ENCODE measurements at places on chromosomes 1 and 21.

GRCh38 chr1:98422816-98423215 lies 238.7 kb upstream of the SNX7 start:
- DNase-seq = no peak

GRCh38 chr1:2019571-2020309 lies 595 bp downstream of the GABRD start:
- no peak for DNase-seq

DNA sequence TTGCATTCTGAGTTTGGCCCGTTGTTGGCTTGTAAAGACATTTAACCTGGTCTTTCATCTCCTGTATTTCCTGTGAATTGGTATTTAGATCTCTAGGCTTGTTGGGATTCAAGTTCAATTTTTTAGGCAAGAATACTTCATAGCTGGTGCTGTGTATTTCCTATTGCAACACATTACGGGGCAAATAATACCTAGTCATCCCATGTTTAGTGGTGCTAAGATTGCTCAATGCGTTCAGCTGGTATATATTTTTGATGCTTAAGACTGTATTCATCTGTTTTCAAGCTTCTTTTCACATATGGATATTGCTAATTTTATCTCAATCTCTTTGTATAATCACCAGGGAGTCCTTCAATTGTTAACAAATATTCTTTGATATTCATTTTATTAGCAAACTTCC lies 87.5 kb upstream of the ZBTB18 start:
- no peak for DNase-seq

DNA sequence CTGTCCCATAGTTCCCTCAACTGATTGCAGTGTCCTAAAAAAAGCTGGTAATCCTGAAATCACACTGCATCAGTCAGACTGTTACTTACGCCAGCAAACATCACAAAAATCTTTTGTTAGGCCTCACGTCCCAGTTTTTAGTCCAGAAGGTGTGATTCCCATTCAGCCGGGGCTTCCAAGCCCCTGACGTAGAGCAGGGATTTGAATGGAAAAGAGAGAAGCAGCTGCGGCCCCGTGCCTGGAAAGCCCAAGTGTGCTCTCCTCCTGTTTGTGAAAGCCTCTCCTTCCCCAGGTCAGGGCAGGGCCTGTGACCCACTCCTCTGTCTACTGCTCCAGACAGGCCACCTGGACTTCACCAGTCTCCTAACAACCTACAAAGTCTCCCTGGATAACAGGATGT lies 20.7 kb downstream of the KCNA10 start:
- no peak for DNase-seq

- DNase-seq = no peak
Observed at GRCh38 chr1:184437291-184437690, 50.5 kb downstream of the C1orf21 start.

All from left kidney (tissue), 8 donors.